ENCODE measurements at places on chromosomes 11 and 22.

DNA sequence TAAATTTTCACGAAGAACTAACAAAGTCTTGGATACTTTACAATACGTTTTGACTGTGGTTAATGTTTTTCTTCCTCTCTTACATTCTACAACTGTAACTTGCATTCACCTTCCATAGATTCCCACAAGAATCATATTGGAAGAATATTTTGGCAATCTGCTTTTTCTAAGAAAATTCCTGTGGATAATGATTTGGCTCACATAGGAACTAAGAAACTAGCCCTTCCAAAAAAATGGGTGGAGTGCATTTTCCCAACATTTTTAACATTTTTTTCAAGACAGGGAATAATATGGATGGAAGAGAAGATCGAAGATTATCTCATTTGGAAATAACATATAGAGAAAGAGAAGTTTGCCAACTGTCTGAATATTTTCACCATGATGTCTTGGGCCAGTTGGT, 256.9 kb upstream of the POU2AF2 start:
- no peak for DNase-seq

DNA sequence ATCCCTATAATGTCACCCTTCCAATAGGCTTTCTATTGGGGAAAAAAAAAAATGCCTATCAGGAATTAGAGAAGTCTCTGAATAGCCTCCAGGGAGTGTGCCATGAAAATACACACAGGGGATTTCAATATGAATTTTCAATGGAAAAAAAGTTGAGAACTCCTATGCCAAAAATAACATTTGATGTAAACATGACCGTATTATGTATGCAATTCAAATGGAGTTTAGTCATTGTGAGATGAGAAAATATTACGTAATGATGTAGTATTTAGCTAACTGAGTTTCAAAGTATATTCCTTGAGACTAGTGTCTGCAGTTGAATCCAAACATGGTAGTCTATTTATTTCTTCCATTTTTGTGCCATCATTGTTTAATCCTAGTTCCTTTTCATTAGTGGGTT, 182.3 kb downstream of the BLID start:
- DNase-seq: no peak

- DNase-seq: no peak
Measured at GRCh38 chr11:7571640-7572000, 57.8 kb downstream of the PPFIBP2 start.

DNA sequence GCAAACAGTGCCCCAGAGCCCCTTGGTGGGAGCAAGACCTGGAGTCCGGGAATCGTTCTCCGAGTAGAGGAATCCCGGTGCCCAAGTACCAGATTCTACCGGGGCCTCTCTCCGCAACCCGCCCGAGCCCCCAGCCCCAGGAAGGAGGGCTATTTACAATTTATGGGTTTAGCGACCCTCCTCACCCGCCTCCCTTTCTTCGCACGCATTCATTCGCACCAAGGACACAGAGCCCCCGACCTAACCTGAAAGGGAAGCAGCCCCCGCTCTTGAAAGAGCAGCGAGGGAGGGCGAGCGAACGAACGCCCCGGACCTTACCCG, 628 bp downstream of the LRP4 start:
- no peak for DNase-seq

DNA sequence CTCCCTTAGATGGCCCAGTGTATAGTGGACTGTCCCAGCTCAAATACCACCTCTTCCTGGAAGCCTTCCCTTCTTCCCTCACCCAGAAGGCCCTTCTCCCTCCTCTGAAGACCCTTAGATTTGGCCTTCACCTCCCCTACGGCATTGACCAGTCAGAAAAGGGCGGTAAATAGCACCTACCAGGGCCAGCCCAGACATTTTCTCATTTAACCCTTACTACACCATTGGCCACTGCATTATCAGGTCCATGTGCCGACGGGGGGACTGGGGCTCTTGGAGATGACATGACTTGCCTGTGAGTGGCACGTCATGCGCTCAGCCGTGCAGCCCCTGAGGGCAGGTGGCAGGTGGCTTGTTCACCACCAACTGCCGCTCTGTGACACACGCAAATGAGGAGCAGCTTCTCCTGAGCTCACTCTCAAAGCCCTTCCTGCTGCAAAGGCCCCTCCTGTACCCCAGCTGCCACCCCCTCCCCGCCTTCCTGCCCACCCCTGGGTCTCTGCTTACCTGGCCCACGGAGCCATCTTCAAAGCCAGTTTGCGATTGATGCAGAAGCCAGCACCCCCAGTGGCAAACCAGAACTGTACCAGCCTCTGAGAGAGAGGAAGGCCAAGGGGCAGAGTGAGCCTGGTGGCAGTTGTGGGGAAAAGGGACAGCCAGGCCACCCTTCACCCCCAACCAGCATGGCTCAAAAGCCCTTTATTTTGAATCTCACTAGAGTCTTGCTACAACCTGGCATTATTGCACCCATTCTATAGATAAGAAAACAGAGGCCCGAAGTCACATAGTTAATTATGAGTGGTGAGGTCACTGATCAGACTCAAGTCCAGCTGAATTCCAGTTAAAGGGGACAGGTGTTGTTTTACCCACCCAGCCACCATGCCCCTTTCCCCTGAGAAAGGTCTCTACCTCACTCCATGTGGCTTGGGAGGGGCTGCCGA, 9.5 kb downstream of the MFNG start:
- no peak for DNase-seq

- DNase-seq: no peak
Measured at GRCh38 chr11:125370561-125371389, 125.3 kb downstream of the FEZ1 start.

GRCh38 chr11:67642173-67643120, 2.9 kb upstream of the TBX10 start:
- no peak for DNase-seq

DNA sequence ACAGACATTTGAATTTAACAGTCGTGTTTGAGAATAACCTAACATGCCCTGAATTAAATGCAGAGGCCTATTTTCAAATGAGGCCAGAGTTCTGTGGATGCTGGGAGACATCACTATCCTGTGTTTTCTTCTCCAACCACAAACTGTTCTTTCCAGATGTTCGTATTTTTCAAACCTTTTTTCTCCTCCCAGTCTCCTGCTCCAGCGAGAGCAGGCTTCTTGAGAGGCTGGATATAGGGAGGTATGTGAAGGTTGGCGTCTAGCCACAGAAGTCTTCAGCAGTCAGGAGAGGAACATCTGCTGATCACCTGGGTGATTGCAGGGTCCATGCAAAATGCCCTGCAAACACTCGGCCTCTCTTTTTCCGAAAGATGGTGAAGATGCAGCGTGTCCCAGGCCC, 126.3 kb downstream of the C11orf91 start:
- no peak for DNase-seq

DNA sequence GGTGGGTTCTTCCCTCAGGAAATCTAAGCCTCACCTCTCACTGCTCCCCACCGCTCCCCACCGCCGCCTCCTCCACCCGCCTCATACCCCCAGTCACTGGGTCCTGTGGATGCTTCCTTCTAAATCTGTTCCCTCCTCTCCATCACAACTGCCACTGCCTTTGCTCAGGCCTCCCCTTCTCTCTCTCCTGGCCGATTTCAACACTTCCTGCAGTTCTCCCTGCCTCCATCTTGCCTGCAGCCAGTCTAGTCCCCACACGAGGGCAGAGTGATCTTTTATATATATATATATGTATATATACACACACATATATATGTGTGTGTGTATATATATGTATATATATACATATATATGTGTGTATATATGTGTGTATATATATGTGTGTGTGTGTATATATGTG, 27.8 kb downstream of the CREB3L1 start:
- no peak for DNase-seq

DNA sequence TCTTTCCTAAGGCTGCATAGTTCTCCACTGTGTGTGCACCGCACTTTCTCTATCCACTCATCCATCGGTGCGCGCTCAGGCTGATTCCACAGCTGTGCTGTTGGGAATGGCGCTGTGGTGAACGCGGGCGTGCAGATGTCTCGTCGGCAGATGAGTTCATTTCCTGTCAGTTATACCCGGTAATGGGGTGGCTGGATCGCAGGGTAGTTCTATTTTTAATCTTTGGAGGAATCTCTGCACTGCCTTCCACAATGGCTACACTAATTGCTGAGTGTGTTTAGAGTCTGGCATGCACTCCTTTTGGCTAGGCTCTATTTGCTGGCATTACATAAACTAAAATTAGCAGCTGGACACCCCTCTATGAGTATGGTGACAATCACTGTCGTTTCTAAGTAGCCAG, 27.9 kb upstream of the KRTAP5-7 start:
- no peak for DNase-seq

DNA sequence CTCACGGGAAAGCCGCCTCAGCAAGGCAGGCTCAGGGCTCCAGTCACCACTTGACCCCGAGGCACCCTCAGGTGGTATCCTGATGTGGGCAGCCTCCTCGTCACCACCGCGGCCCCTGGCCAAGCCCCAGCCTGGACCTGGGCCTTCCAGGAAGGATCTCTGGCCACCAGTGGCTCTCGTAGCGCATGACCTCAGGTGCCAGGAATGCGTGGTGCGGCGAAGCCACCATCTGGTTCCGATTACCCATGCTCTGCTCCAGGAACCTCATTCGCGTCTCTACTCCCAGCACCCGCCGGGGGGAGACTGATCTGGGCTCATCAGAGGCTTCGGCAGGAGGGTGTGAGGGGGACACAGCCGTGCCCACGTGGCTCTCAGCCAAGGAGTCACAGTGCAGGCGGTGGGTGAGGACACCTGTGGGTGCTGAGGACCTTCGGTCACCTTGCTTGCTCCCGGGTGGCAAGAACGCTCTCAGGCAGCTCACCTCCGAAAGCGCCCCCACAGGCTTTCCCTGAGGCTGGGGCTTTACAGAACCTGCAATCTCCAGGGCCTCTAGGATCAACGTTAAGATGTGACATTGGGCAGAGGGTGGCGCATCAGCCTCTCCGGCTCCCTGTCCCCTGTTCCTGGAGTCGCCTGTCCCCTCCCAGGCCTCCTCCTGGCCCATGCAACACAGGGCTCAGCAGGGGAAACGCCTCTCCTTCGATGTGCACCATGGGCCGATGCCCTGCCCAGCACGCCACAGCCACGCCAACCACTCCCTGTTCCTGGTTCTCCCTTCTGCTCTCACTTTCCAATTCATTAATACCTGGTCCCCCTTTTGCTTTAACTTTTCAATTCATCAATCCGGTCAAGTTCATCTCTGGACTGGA, 39.0 kb downstream of the TBX1 start:
- no peak for DNase-seq

DNA sequence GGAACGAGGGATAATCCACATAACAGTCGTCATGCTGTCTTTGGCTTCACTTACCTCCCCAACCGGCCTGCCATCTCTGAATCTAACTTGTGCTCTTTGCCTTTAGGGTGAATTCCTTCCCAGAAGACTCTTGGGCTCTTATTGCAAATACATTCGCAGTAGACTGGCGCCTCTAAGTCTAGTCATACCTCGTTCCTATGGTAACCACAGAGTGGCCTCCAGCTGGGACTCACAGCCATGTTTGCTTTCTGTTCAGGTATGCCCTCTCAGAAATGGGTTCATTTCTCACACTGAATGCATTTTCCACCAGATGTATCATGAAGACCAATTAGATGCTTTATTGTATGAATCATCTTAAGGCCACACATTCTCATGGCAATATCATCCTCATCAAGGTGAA, 112.7 kb downstream of the FAR1 start:
- DNase-seq: no peak

DNA sequence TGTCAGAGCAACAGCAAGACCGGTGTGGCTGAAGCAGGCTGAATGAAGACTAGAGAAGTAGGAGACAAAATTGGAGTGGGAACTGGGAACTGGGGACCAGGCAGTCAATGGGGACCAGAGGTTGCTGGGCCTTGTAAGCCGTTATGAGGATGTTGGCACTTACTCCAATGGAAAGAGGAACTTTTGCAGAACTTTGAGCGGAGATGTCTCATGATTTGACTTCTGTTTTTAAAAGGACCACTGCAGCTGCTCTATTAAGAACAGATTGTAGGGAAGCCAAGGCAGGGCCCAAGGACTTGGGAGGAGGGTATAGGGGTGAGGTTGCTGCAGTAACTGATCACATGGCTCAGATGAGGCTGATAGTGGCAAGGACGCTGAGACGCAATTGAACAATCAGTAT, 34.2 kb downstream of the IL18 start:
- DNase-seq: no peak

- DNase-seq: no peak
Measured at GRCh38 chr11:111937844-111938243, 701 bp downstream of the DIXDC1 start.

DNA sequence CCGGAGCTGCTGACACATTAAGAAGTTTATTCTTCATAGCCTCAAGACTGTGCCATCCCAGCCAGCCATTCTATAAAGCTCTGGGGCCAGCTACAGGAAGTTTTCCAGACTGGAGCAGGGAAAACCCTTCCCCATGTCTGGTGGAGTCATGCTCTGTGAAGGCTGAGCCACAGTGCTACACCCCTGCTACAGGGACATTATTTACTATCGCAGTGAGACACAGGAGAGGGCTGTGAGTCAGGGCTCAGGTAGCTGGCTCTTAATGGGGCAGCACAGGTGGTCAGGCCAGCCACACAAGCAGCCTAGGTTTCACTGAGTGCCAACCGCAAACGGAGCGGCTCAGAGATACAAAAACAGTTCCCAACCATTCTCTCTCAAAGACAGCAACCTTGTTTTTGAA, 12.1 kb downstream of the HPS4 start:
- DNase-seq: no peak

DNA sequence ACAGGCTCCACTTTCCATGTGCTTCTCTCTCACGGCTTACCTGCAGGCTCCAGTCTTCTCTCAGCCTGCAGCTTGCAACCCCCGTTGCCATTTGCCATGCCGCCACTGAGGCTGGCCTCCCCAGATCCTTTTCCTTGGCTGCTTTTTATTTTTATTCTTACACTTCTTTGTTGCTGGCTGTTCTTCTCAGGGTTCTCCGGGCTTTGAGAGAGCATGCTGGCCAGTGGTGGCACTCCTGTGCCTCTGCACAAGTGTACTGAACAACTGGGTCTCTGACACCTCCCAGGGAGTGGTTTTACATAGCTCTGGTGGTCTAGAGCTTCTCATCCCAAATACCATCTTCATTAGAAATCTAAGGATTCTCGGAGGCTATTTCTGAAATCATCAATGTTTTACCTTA, 241.7 kb upstream of the MTNR1B start:
- no peak for DNase-seq

DNA sequence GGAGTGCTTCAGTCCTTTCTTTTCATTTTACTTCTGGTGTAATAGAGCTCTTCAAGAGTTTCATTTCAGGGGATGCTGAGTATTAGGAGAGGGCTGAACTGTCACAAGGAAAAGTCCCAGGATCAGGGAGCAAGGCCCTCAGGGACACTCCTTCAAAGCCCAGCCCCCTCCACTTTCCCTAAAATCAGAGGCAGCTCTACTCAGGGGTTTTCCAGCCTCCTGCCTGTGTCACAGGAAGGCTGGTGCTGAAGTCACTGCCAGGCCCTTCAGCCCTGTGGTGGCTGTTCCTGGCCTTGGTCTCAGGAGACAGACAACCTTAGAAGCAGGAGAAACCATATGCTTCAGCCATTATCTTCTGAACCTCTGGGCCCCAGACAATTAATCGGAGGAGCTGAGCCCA, 36.4 kb upstream of the KIRREL3 start:
- DNase-seq: no peak

GRCh38 chr11:122853971-122854446, 15.7 kb downstream of the CRTAM start:
- DNase-seq: no peak

Measured in cortex of kidney (tissue), 1 donor.